ENCODE measurements at places on chromosomes 12 and 14.
A peak's percentile ranks its signal among the peaks of the same experiment; 100 is the strongest.

DNA sequence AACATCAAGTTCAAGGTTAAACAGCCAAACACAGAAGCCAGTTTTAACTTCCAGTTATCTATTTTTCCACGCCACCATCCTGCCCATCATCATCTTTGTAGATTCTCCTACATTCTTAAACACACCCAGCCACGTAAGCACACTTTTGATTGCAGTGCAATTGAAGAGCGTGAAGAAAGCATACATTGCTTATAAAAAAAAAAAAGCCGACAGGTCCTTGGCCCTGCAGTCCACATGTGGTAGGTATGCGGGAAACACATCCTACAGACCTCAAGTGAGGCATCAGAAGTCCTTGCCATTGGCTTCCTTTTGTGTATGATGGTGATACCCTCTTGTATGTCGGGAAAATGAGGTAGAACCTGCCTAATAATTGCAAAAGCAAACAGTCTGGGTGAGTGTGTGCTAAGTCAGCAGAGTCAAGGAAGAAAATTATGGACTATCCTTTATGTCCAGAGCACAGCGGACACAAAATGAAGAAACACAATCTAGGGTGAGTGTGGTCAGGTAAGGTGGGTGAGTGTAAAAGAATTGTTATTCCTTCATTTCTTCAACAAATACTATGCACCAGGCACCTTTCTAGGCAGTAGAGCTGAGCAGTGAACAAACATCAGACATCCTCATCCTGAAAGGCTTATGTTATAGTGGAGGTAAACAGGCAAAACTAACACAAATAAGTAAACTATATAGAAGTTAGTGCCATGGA, 51.5 kb downstream of the EID3 start:
- DNase-seq = no peak

GRCh38 chr14:74735125-74735524, 22.2 kb downstream of the FCF1 start:
- DNase-seq = no peak

DNA sequence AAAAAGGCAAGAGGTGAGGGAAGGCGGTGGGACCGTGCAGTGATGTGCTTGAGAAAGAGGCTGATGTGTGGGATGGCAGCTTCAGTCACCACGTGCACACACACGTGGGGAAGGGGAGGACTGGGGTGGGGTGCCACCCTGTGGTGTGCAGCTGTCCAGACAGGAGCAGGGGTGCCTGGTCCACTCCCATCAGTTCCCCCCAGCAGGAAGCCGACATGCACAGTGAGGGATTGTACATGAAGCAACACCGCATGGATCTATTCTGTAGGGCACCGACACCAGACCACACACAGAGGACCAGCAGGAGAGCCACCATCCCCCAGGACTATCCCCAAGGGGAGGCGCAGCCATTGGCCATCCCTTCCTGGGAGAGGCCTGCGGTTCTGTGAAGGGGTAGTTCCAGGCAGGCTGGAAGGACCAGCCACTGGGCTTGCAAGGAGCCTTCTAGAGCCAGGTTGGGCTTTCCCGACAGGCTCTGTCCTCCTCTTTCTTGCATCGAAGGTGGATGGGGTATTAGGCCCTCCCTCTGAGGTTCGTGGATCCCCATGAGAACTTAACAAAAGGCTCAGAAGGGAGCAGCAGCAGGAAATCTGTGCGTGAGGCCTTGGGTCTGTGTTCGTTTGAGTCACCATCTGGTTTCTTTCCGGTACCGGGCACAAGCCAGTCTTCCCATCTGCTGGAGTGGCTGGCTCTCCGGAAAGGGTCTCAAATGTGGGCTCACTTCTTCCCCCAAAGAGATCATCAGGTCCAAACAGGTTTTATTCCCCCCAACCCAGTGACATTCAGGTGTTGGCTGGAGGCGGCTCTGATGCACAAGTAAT, 59.8 kb downstream of the PLEKHG3 start:
- no peak for DNase-seq

DNA sequence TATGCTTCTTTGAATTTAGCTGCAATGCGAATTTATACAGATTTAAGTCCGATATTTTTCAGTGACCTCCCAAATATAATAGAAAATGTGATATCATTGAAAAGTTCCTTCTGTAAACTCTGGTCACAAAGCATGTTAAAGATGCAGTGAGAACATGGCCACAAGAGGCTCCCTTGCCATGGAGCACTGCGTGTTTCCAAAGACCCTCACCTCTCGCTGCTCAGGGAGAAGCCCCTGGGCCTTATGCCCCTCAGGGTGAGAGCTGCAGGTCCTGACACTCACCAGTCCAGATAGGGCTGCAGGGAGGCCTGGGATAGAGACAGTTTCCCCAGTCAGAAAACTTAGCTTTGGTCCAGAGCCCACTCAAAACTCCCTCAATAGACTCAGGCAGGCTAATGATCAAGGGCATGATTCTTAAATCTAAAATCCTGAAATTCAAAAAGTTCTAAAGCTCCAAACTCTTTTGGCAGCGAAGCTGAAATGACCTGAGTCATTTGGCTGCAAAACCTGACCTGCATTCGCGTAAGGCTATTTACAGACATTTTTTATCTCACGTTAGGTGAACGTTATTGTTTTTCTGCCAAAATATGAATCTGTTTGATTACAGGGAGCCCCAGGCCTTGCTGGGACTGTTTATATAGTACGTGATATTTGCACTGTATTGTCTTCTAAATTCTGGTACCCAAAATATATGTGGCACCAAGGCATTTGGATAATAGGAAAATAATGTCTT, 67.8 kb downstream of the CAPZA3 start:
- DNase-seq = no peak

DNA sequence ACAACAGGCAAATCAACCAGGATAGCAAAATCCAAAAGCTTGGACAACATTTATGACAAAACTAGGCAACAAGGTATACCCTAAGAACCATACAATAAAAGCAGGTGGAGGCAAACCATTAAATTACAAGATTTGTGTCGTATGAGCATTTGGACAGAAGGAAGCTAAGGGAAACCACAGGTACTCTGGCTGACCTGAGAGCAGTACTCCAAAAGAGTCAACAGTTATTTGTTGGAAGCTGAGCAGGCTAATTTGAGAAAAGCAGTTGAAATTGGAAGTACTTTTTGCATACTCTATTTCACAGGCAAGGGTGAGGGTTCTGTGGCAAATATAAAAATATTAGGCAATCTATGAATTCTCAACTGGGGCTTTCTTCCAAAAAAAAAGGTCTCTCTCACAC, 178.6 kb downstream of the PLCZ1 start:
- DNase-seq = no peak

GRCh38 chr14:31480156-31480555, 7.7 kb downstream of the GPR33 start:
- DNase-seq = no peak

DNA sequence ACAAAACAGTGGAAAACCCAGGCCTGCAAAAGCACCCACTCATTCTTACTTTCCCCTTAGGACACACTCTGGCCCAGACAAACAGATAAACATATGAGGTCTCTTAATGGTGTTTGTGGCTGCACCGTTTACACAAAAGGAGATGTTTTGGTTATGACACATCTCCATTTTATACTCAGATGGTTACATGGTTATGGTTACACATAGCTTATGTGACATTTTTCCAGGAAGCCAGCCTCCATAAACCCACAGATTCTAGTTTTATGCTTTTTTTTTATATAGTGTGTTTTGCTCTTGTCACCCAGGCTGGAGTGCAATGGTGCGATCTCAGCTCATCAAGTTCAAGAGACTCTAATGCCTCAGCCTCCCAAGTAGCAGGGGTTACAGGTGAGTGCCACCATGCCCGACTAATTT, 3.5 kb upstream of the KLRD1 start:
- peak; percentile 86 for DNase-seq

DNA sequence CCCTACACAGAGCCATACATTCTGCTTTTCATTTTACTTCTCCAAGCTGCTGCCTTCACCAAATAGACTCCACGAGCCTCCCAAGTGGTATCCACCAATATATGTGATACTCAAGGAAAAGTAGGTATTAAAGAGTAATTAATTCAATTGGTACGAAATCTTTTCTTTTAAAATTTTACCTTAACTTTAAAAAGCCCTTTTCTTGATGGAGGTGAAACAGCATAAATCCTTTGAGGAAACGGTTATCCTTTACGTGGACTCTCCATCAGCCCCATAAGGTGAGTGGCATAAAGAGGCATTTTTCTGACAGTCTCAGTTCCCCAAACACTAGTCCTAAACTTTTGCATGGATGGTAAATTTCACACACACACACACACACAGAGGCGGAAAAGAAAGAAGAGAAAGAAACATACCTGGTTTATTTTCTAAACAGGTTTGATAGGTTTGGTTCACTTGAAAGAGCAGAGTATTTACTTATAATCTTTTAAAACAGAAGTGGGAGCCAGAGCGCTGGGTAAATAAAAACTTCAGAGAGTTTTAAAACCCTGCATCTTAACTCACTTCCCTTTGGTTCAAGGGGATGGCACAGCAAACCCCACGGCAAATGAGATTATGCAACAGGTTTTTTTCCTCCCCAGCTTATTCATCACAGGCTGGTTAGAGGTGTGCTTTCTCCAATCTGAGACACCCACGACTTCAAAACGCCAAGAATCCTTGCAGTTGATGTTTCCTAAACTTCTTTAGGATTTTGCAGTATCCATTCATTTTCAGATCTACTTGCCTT, 1.9 kb downstream of the DUSP16 start:
- DNase-seq = peak; percentile 85

- DNase-seq = no peak
Measured at GRCh38 chr12:71888521-71888920, 49.0 kb downstream of the TBC1D15 start.

- DNase-seq = no peak
Measured at GRCh38 chr14:80316441-80316840, 105.1 kb upstream of the DIO2 start.

GRCh38 chr12:42767326-42767954, 177.9 kb upstream of the PRICKLE1 start:
- no peak for DNase-seq

DNA sequence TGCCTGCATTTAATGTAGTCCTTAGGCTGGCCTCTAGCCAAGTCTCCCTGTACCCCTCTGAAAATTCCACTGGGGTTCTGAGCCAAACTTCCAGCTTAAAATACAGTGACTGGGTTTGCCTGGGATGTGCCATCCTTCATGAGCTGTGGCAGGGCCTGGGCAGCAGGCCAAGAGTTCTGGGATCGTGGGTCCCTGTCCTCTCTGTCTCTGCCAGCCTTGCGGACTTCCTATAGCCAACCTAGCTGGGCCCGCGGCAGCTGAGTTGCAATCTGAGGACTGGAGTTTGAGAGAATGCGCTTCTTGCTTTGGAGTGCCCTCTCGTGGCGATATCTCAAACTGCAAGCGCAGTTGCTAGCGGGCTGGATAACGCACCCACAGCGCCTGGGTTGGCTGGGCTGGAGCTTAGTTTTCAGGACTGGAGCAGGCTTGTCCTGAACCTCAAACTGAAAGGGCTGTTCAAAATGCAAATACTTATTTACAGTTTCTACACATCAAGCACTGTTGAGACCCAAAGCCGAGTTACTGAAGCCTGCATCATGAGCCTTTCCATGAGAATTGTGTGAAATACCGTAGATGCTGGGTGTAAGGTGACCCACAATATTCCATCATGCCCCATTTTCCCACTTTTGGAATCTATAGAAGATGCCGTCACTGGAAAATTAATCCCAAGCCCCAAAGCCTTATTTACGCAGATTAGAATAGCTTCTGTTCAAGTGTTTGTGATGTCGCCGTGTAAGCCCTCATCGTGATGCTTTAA, 7.3 kb upstream of the IFI27L2 start:
- peak; percentile 88 for DNase-seq

DNA sequence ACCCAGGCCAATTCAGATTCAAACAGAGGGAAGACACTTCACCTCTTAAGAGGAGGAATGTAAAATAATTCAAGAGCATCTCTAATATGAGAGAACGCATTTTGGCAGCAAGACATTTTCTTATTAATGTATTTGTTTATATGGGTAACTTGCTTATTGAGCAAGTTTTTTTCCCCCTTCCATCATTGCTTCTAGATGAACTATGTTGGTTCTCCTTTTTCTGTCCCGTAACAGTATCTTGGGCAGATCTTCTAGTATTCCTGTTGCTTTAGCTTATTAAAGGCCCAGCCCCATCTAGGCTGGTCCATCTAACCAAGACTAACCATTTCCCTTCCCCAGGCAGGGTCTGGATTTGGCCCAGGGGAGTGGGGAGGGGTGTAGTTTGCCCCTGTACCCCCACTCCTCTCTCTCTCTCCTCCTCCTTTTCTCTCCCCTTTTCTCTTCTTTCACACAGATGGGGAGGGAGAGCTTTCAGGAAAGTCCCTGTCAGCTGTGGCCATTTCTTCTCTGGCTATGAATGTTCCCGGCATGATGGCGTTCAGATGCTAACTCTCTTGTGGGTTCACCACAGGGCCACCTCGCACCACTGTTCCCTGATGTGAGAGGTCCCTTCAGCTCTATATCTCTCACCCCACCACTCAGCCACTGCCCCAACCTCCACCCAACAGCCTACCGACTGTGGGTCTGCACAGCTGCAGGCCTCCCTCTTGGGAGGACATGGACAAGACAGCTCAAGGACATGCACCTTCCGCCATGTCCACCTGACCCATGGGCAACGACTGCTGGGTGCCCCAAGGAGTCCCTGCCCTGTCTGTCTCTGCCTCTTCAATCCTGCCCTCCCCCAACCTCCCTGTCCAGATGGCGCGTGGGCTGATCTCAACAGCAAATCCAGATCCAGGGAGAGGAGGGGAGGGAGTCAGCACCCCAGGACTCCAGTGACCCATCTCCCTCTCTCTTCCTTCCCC, 15.8 kb upstream of the RPS6KL1 start:
- no peak for DNase-seq

GRCh38 chr12:104446646-104447421, 9.9 kb upstream of the CHST11 start:
- DNase-seq = no peak

GRCh38 chr12:104938371-104938770, 19.7 kb downstream of the SLC41A2 start:
- DNase-seq = no peak

- no peak for DNase-seq
Measured at GRCh38 chr12:72366255-72366654, 94.1 kb downstream of the TRHDE start.

DNA sequence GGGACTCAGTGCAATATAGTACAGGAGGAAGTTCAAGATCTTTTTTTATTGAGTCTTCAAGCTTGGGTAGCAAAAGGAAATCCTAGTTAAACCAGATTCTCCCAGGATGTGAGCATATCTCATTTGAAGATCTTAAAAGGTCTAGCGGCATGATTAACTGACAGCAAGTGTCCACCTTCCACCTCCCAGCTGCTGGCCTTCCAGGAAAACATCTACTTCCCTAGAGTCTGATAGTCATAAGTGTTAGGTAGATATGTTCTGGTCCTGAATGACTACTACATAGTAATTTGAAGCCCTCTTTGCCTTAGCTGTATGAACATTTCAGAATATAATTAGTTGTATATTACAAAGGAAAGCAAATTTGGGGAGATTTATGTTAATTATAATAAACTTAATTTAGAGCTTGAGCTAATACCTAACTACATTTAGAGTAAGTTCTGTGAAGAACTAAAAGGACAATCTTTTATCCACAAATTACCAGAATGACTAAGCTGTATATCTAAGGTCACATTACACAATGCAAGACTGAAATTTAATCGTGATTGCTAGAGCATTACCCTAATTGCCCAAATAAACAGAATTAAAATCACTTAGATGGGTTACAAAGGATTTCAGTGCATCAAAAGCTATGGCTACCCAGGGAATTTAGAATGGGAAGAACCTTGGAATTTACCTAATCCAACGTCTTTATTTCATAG, 9.9 kb downstream of the LGR5 start:
- no peak for DNase-seq

Measured in activated CD4-positive, alpha-beta T cell treated with anti-CD3 and anti-CD28 coated beads, Interleukin-2, amount 50 U/mL, for 16 hours (primary cell).